ENCODE measurements at places on chromosomes 13 and 19.

- no peak for DNase-seq
These were observed 45.3 kb downstream of the UFM1 start for GRCh38 chr13:38394777-38395496.

DNA sequence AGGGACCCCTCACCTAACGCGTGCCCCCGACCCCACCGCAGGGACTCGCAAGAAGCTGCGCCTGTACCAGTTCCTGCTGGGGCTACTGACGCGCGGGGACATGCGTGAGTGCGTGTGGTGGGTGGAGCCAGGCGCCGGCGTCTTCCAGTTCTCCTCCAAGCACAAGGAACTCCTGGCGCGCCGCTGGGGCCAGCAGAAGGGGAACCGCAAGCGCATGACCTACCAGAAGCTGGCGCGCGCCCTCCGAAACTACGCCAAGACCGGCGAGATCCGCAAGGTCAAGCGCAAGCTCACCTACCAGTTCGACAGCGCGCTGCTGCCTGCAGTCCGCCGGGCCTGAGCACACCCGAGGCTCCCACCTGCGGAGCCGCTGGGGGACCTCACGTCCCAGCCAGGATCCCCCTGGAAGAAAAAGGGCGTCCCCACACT lies 4.7 kb upstream of the MYBPC2 start:
- peak; percentile 28 for DNase-seq

DNA sequence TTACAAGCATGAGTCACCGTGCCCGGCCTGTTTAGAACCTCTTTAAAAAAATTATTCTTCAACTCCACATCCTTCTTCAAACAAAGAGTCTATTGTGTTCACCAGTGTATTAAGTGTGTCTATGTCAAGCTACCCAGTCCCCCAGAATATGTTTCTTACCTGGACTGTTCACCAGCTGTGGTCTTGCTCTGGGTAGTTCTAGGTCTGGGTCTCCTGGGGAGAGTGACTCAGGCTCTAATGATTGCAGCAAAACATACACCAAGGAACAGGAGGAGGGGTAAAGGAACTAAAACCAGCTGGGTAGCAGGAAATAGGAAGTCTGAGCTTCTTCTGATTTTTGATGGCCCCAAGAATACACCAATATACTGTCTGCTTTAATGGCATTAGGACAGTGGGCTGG lies at the start of gene FPR1:
TSS of gene FPR1 (minus strand) at position 224 of the 400 bp plus-strand sequence. CDS start 4,884 bp downstream, outside the sequence.
- no peak for DNase-seq

DNA sequence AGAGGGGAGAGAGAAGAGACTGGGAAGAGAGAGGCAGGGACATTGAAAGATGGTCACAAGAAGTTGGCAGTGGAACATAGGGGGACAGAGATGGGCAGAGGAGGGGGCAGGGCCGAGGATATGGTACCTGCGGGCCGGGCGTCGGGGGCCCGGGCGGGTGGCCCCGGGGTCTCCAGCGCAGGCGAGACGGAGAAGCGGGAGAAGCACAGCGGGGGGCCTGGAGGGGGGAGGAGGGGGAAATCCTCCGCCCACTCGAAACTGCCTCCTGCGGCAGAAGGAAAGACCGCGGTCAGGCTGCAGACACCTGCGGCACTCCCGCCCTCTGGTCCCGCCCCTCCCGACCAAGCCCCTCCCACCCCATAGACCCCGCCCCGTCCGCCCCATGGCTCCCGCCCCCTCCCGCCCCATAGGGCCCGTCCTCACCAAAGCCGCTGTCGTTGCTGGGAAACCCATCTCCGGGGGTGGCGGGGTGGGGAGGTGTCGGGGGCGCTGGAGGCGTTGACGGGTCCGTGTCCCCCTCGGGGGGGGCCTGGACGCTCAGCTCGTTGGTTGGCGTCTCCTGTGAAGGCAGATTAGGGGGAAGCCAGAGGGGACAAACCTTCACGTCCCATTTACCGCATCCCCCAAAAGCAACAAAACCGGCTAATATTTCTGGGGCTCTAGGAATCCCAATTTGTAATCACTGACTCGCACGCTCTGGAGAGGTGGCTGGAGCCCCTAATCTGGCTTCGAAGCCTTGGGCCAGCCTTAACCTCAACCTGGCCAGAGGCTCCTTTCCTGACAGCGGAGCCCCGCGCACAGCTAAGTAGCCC lies 20.4 kb downstream of the LMTK3 start:
- DNase-seq = no peak

DNA sequence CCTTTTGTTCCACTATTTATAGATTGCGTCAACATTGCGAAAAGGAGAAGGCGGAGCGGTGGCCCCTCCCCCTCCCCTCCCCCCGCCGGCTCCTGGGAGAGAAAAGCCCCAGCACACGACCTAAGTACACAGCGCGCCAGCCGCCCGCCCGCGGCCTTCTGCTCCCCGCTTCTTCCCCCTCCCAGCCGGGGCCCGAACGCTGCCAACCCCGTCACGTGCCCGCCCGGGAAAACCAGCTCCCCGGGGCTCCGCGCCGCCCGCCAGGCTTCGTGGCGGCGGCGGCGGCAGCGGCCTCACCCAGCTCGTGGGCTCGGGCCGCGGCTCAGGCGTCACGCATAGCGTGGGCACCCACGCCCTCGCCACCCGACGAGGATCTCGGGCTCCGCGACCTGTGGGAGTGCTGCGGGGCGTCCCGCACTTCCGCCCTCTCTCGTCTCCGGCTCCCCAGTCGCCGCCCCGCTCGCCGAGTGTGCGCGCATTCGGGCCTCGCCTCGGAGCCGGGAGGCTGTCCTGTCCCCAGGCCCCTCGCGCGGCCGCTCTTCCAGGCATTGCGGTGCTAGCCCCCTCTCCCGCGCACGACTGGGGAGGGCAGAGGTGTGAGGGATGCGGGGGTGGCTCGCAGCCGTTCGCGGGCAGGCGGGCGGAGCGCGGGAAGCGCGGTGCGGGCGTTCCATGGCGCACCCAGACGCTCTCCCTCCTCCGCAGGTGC lies 110.5 kb downstream of the KCNRG start:
- DNase-seq = peak; percentile 82

- DNase-seq = no peak
These were observed 20.6 kb upstream of the WDR18 start for GRCh38 chr19:963486-963951.

GRCh38 chr13:34338102-34338501 lies 520.2 kb downstream of the RFC3 start:
- DNase-seq = no peak

DNA sequence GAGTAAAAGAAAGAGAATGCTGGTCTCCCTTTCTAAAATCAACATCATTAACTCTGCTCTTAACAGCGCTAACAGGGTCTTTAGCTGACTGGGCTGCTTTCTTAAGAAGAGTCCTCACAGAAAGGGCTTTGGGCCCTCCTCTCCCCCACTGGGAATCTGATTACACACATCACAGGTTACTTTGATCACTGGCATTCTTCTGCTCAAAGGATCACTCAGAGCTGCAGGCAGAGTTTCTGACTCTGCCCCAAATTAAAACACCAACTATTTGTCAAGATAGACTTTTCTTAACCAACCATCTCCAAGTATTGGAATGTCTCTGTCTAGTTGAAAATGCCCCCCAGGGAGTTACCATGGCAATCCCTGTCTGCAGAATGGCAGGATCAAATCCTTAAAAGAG lies 31.1 kb upstream of the SIAH3 start:
- DNase-seq = no peak

GRCh38 chr19:12162513-12162881 lies 399 bp upstream of the ZNF136 start:
- DNase-seq = no peak

Data from SK-N-MC (cell line).